Epithelial cell of proximal tubule (primary cell): ENCODE measurements at places on chromosomes 7 and 10. TPM values are rescaled to one million over a fixed set of nuclear protein-coding genes. Genes with fewer than 3 reads are reported as not detected.

DNA sequence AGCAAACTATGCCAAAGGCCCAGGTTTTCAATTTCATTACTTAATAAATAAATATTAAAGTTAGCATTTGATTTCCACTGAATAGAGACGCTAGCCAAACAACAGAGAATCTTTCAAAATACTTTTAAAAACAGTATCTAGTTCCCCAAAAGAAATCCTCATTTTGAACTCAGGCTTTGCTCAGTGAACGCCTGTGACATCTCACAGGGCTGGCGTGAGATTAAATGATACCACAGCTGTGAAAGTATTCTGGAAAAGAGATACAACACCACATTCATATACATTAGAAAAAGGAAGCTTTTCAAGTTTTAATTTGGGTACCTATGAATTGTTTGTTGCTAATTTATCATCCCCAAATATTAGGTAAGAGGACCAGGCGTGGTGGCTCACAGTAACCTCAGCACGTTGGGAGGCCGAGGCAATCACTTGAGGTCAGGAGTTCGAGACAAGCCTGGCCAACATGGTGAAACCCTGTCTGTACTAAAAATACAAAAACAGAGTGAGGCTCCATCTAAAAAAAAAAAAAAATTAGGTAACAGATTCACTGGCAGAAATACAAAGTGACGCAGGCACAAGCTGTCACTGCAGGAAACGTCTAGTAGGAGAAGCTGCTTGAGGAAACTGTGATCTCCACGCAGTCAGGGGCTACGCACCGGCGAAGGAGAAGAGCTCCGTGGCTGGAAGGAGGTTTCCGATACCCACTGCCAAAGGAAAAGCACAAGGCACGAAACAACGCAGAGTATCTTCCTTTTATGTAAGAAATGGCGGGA is 50.0 kb downstream of the AMZ1 start:
- DNase-seq = no peak

- no peak for DNase-seq
Measured at GRCh38 chr7:151707757-151708156, 169.2 kb downstream of the PRKAG2 start.

- no peak for DNase-seq
Measured at GRCh38 chr10:101080933-101081931, 19.4 kb downstream of the KAZALD1 start.

DNA sequence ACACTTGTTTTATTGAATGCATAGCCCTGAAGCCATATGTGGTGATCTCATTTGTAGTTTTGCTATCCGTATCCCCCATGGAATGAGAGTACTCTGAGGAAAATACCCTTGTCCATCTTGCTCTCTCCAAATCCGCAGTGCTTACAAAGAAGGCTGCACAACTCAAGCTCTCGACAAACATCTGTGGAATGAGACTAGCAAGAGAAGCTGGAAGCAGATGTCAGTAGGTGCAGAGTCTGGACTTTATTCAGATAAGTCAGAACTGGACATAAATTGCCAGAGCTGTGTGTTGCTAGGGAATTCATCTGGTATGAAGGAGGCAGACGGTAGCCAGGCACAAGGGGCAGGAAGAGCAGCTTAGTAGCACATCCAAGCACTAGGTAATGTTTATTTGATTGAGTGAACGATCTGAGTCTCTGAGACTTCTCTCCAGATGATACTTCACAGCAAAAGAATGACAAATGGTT is 1046.2 kb downstream of the XPNPEP1 start:
- no peak for DNase-seq

GRCh38 chr10:131113165-131113564 is 198.4 kb downstream of the TCERG1L start:
- DNase-seq = no peak

- no peak for DNase-seq
Measured at GRCh38 chr10:77909749-77910375, 16.7 kb downstream of the DLG5 start.

DNA sequence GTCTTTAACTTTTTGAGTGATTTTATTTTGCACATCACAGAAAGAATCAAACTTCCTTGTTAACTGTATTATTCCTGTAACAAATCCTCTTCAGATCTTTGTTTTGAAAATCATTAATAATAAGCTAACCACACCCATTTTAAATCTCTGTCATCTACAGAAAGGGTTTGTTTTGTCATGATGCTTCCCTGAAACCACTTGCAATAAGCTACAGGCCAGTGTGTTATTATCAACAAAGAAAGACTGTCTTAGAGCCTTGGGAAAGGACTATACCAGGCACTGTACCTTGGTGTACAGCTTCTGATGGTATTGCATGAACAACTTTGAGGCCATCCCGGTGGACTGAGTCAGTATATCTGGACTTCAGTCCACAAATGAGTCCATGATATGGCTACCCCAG is 145.3 kb upstream of the FAM3C start:
- no peak for DNase-seq

GRCh38 chr10:47370015-47370767 is 13.9 kb downstream of the ZNF488 start:
- no peak for DNase-seq

- DNase-seq = no peak
Measured at GRCh38 chr7:158403013-158403821, 184.4 kb downstream of the PTPRN2 start.

DNA sequence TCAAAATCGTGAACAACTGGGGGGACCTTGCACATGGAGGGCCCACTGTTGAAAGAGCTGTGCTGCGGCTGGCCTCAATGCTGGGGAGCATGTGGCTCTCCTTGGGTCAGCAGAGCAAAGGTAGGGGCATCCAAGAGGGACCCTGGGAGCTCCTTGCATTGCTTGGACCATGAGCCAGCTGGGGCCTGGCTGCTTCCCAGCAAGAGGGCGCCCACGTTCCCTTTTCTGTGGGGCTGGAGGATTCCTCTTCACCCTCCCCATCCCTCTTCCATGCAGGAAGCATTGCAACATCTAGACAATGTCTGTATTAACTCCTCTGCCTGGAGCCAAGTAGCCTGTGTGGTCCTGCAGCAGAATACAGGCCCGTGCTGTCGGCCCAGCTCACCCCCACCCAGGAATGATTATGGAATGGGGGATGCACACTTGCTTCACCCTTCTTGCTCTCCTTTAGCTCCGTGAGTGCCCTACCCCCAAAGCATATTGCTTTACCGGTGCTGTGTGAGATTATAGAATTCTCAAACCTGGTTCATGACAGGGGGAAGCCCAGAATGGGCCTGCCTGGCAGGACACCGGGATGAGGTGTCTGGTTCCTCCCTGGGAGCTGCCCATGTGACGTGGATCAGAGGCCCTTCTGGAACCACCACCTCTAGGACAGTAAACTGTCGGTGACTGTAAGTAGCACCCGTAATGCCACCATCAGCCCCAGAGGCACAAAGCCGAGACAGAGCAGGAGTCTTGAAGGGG is 61.9 kb downstream of the SYPL1 start:
- DNase-seq = no peak

- no peak for DNase-seq
Measured at GRCh38 chr10:75400771-75401568, 594 bp downstream of the ZNF503 start.

GRCh38 chr10:96992721-96993120 is 160.6 kb downstream of the LCOR start:
- no peak for DNase-seq

DNA sequence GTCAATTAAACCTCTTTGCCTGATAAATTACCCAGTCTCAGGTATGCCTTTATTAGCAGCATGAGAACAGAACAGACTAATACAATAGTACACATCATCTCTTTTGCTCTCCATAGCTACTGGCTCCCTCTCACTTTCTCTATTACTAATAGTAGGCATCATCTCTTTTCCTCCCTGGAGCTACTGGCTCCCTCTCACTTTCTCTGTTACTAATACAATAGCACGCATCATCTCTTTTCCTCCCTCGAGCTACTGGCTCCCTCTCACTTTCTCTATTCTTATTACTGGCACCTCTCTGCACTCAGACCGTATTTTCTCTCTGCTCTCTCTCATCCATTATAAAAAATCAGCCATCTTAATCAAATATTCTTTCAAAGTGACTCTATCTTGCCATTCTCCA is 37.1 kb downstream of the SLC25A13 start:
- no peak for DNase-seq

DNA sequence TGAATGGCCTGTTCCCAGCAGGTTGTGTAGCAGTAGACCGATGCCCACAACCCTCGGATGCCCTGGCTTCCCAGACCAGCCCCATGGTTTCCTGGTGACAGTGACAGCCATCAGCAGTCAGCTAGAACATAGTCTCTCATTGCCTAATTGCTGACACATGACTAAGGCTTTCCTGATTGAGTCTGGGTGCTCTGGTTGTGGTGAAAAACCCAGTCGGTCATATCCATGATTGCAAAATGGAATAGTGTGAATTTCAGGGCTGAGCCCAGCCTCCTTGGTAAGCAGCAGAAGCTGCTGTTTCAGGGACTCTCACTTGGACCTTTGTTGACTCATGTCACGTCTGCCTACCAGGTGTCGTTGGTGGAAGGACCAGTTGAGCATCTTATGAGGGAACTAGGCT is 36.6 kb downstream of the POR start:
- peak; percentile 85 for DNase-seq

DNA sequence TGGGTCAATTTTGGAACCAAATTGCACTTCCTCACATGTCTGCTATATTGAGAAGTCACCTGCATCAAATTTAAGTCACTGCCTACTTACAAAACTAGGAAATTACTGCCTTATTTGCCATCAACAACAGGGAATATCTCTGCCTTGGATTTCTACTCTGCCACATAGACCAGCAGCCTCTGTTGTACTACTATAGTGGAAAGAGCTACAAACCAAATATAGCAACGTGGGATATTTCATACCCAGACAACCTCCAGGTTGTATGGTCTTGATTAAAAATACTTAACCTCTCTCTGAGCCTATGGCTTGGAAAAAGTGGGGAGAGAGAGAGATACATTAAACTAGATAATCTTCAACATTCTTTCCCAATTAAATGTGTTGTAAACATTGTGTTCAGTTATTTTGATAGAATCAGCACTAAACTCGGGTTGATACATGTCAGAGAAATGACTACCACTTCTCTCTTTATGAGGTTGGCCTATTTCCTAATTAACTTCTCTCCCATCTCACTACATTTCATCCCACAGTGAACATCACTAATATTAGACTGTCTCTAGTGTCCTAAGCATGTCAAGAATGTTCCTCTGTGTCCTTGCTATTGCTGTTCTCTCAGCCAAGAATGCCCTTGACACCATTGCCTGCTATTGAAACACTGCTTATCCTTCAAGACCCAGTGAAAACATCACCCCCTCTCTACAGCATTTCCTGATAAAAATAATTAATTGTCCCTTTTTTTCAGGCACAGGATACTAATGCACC is 421.2 kb downstream of the IPMK start:
- DNase-seq = no peak

DNA sequence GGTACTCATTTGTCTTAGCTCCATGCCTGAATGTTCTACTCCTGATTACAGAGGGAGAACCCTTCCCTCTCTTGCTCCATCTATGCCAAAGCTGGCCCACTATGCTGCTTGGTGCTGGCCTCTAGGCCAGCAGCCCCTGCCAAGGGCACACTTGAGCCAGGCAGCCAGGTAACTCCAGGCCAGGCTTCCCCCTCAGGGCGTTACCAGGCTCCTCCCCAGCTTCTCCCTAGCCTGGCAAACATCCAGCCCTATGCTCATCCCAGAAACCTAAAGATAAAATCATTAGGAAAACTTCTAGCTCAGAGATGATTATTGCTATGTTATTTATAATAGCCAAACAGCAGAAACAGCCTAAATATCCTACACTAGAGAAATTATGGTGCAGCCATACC is 103.7 kb downstream of the KCNMA1 start:
- no peak for DNase-seq

Gene FGFBP3
- 0.12 and 1.2 TPM in 2 replicates for total RNA-seq

Gene CELF2
- 7.2 and 11.0 TPM in 2 replicates for total RNA-seq

Gene TRIM74
- not detected in 2 replicates for total RNA-seq

Gene SPDYE1
- not detected in 2 replicates for total RNA-seq

Gene GPR37
- 1.4 and 2.3 TPM in 2 replicates for total RNA-seq
